ENCODE measurements at places on chromosomes 2 and 18.
A peak's percentile ranks its signal among the peaks of the same experiment; 100 is the strongest.

- DNase-seq, result no peak
Measured at GRCh38 chr2:53949457-53949856, 21.3 kb downstream of the PSME4 start.

GRCh38 chr2:232324778-232325177, 53.8 kb upstream of the ALPP start:
- no peak for DNase-seq

DNA sequence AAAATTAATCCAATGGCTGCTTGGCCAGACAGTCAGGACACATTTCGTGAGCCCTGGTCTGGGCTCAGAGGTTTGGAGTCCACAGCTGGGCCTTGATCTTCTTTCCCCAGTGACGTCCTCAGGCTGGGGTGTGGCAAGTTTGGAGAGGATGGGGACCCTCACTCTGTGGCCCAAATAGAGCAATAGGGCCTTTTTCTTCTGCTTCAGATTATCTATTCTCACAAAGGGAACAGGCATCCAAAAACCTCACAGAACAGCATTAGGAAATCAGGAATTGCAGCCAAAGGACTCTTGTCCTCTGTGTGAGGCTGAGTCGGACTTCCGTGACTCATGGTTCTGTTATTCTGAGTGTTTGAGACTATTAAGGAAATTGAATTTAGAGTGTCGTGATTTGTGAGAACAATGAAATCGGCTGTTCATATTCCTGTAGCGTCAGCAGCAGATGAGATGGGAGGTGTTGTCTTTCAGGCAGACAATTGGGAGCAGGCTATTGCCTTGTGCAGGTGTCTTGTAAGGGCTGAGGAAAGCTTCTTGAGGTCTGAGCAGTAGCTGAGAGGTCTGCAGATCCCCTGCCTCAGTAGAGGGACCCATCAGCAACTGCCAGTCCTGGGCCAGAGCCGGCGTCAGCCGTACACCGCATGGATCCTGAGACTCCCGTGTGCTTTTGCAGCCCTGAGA, 113.8 kb downstream of the SH3RF3 start:
- DNase-seq, result no peak

DNA sequence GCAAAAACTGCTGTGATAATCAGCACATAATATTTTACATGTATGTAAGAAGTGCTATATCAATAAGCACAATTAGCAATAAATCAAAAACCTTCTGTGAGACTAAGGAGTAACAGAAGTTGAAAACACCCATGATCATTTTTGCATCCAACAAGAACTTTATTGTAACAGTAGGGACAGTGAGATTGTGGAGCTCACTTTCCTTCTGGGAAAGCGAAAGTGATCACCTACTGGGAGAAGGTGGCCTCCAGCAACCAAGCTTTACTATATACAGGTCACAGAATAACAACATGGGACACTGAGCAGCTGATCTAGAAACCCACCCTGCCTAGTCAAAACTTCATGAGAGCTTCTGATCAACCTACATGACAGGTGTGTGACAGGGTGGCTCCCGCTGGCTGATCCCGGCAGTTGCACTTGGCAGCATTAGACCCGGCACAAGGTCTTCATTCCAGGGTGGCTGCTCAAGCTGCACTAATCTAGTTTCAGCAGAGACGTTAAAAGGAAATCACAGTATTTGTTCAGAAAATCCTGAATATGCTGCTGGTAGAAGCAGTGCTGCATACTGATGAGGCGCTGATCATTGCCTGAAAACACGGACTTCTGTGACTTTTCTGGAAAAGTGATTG, 63.5 kb upstream of the ARL5A start:
- DNase-seq, result peak; percentile 51

GRCh38 chr2:204228169-204228886, 291.8 kb downstream of the ICOS start:
- peak; percentile 100 for DNase-seq
